ENCODE measurements at places on chromosomes 16 and 17.

DNA sequence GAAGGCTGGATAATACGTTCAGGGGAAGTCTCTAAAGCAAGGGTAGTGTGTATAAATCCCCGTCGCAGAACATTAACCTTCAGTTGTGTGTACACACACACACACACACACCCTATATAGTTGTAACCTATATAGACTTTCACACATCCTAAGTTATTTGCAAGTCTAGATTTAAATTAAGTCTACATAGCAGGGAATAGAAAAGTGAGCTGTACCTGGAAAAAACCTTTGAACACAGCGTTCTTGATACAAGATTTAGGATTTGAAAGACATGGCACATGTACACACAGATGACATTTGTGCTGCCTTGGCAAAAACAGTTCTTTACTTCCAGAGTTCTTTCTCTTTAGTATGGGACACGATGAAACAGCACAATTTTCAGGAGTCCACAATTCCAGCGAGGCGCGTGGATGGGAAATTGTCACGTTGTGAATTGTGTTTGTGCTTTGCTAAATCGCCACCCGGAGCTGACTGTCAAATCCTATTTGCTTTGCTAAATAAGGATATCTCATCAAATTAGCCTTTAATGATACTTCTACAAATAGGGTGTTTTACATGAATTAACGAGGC, 233.9 kb downstream of the MRTFB start:
- DNase-seq: no peak

GRCh38 chr16:27517664-27518063, 32.0 kb downstream of the GTF3C1 start:
- DNase-seq: no peak

DNA sequence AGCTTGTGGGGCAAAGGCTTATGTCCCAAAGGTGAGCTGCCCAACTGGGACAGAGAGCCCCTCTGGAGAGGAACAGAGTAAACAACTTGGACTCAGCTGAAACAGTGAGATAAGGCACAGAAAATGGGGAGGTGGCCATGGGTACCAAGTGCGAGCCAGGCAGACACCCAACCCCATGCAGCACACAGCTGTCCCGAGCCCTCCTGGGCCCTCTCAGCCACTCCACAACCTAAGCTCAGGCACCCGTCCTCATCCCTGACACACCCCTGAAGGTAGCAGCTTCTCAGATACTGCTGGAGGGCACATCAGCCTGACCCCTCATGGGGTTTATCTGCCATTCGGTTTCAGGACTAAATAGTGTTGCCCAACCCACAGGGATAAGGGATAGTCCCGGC, 4.8 kb upstream of the GFOD2 start:
- no peak for DNase-seq

- no peak for DNase-seq
These were observed 63.7 kb downstream of the C16orf78 start for GRCh38 chr16:49437344-49437743.

DNA sequence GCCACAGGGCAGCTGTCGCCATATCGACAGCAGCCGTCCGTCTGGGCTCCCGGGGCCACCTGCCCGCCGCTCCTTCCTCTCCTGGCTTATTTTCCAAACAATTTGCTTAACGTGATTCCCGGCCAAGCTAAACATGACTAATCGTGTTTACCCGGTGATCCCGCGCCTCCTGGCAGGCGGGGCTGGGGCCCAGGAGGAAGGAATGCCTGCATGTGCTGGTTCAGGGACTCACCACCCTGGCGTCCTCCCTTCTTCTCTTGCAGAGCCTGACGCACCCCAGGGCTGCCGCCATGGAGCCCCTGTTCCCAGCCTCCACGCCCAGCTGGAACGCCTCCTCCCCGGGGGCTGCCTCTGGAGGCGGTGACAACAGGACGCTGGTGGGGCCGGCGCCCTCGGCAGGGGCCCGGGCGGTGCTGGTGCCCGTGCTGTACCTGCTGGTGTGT, 6.1 kb downstream of the SSTR5 start:
- DNase-seq: no peak

GRCh38 chr17:1039511-1040215, 42.7 kb downstream of the TIMM22 start:
- no peak for DNase-seq

GRCh38 chr17:57784226-57784895, 39.3 kb upstream of the CCDC182 start:
- no peak for DNase-seq

- DNase-seq: no peak
These were observed 73.9 kb downstream of the SPAG9 start for GRCh38 chr17:51046514-51047384.

- DNase-seq: no peak
These were observed 40.0 kb downstream of the GRB7 start for GRCh38 chr17:39777534-39778365.

Data from effector CD8-positive, alpha-beta T cell (primary cell).